DMS53 (cell line): ENCODE measurements at places on chromosomes 1 and 21.

DNA sequence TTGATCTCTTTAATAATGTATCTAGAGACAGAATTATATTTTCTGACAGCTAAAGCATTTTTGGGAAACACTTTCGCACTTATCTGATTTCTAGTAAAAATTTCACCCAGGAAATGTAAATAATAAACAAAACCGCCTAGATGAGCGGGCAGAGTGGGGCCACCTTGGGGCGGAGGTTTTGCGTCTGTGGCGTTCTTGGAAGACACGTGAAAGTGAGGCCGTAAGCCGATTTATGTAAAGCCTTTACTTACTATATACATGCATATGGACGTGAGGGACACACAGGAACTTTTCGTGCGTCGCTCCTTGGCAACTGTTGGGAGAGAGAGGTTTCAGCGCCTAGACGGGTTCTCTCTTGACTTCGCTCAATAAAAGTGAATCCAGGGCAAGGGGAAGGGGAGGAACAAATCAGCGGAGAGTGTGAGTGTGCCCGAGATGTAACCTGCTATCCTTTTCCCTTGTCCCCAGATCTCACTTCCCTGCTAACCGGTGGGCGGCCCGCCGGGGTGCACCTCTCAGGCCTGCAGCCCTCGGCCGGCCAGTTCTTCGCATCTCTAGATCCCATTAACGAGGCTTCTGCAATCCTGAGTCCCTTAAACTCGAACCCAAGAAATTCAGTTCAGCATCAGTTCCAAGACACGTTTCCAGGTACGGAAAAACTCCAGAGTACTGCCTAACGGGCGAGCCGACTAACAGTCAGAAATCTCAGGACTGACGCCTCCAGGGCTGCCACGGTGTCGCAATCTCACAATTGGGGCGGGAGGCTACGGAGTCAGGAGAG is 1.7 kb downstream of the HLX start:
- DNase-seq, result peak; percentile 62

DNA sequence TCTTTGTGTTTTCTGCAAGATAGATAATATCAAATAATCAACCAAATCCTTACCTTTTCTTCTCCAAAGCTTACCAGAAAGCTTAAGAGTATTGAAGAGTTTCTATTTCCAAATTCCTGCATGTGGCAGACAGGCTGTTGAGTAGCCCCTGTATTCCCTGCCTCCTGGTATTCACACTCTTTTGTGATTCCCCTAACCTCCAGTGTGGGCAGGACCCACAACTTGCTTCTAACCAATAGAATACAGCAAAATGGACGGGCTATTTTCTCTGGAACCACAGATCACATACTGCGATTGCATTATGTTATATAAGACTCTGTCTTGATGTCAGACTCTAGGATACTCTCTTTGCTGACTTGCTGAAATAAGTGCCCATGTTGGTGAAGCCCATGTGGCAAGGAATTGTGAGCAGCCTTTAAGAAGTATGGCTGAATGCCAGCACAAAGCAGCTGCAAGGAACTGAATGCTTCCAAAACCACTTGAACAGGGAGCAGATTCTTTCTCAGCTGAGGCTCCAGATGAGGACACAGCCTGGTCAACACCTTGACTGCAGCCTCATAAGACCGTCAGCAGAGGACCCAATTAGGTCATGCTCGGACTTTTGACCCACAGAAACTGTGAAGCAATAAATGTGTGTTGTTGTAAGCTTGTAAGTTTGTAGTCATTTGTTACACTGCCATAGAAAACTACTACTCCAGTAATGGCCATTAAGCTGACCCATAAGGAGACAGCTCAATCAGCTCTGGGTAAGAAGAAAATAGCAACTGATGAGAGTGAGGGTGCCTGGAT is 47.9 kb upstream of the PLXNA2 start:
- no peak for DNase-seq

DNA sequence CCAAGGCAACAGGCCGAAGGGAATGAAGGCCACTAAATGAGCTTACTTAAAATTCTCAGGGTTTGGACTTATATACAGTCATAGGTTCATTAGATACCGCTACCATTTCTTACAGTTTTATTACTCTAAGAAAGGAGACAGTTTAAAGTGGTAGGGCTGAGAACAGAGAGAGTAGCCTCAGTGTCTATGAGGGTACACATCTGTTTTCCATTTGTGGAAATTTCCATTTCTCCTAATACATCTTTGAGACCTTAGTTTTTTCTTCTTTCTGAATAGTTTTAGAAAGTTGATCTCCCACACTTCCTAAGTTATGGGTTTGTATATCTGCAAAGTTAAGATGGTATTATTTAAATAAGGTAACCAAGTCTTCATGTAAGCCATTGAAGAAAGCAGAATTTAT is 1279.1 kb downstream of the NCAM2 start:
- DNase-seq, result no peak

GRCh38 chr1:98839840-98840239 is 164.8 kb downstream of the PLPPR5 start:
- no peak for DNase-seq

- no peak for DNase-seq
Measured at GRCh38 chr1:48040154-48040553, 43.0 kb upstream of the TRABD2B start.

GRCh38 chr1:175090780-175091179 is 23.1 kb downstream of the TNN start:
- no peak for DNase-seq

DNA sequence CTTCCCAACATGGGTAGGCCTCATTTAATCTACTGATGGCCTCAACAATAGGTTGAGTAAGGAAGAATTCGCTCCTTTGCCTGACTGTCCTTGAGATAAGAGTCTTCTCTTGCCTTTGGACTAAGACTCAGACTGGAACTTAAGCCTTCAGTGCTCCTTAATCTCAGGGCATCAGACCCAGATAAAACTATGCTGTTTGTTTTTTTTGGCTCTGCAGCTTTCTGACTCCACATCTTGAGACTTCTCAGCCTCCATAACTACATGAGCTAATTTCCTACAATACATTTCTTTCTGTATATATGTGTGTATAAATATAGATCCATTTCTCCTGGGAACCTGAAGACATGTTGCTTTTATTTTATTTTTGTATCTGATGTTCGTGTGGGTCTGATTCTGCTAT is 1470.7 kb upstream of the PRMT6 start:
- DNase-seq, result no peak

DNA sequence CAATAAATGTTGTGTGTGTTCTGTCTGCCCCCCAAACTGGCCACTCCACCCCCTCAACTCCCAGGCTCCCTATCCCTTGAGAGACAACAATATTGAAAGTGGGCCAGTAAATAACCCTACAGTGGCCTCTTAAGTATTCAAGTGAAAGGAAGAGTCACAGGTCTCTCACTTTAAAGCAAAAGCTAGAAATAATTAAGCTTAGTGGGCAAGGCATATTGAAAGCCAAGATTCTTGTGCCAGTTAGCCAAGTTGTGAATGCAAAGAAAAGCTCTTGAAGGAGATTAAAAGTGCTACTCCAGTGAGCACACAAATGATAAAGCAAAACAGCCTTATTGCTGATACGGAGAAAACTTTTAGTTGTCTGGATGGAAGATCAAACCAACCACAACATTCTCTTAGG is 158.4 kb downstream of the GABPA start:
- DNase-seq, result no peak

- DNase-seq, result no peak
Measured at GRCh38 chr21:34201481-34201858, 128.1 kb downstream of the MRPS6 start.

GRCh38 chr1:110749960-110750359 is 75.2 kb upstream of the KCNA3 start:
- no peak for DNase-seq

GRCh38 chr1:32413507-32414185 is 19.4 kb upstream of the BSDC1 start:
- peak; percentile 92 for DNase-seq

DNA sequence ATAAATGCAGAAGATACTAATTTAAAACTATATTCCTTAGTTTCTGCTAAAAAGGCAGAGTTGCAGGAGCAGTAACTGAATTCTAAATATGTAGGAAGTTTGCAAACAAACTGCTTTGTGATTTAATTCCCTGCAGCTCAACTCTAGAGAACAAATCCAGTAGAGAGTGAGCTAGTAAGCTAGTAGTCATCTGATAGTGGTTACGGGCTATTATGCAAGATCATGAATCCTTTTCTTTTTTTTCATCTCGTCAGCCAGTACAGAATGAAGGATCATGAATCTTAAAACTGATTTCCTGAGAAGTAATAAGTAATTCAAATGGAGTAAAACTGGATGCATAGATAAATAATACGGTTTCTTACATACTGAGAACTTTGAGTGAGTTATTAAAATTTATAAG is 3.3 kb downstream of the DPH5 start:
- peak; percentile 75 for DNase-seq

GRCh38 chr1:172135978-172136610 is 284.4 kb upstream of the C1orf105 start:
- no peak for DNase-seq

- DNase-seq, result no peak
Measured at GRCh38 chr1:186063091-186063657, 311.9 kb downstream of the TPR start.

GRCh38 chr1:92136341-92136740 is 56.2 kb downstream of the BTBD8 start:
- no peak for DNase-seq

- DNase-seq, result peak; percentile 40
Measured at GRCh38 chr1:217139513-217139912, 416.3 kb upstream of the ESRRG start.

GRCh38 chr1:246792603-246793002 is 68.4 kb downstream of the SCCPDH start:
- DNase-seq, result no peak

DNA sequence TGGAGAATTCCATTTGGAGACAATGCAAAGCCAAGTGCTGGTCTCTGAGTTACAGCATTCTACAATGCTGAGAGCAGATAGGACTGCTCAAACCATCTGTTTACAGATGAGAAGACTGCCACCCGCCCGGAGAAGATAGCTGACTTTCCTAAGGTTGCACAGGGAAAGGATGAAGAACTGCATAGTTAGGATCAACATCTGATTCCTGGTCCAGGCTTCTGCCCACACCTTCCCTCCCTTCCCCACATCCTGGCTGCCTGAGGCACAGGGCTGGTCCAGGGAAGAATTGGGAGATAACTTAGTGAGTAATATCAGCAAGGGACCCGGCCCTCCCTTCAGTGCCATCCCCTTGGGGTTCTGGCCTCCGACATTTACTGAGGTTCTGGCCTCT is 2.0 kb downstream of the SERINC2 start:
- no peak for DNase-seq

GRCh38 chr1:106225403-106225802 is 831.1 kb upstream of the PRMT6 start:
- no peak for DNase-seq

- peak; percentile 81 for DNase-seq
Measured at GRCh38 chr1:101995984-101996745, 561 bp downstream of the OLFM3 start.

DNA sequence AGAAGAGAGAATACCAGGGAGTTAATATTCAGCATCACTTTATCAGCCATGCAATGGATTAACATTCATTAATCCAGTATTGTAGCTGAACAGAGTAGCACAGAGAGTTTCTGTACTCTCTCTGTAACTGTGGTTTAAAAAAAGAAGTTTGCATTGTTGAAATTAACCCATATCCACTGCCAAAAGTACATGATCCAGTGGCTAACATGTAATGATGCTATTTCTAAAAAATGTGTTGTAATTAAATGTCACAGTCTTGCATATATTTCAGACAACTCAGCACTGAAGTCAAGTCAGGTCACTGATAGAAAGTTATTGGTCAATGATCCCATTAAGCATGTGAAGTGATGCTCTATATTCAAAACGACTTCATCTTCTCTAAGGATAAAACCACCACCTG is 141.3 kb downstream of the NRIP1 start:
- no peak for DNase-seq

DNA sequence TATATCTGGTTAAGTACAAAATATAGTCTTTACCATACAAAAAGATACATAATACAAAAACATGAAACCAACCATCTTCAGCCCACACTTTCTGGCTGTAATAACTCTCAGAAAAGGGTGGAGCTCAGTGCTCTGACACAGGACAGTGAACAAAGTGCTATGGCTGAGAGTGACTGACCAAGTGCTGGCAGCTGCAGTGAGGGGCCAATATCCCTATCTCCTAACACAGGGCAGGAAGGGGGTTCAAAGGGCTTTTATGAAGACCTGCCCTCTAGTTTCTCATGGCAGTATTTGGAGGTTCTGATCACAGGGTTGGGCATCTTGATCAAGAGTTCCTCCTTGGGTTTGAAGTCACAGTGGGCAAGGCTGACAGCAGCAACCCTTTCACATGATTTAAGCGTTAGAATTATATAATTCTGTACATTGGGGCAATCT is 3.9 kb downstream of the TXNIP start:
- peak; percentile 44 for DNase-seq

GRCh38 chr1:204414016-204414415 is 2.4 kb upstream of the PPP1R15B start:
- no peak for DNase-seq

DNA sequence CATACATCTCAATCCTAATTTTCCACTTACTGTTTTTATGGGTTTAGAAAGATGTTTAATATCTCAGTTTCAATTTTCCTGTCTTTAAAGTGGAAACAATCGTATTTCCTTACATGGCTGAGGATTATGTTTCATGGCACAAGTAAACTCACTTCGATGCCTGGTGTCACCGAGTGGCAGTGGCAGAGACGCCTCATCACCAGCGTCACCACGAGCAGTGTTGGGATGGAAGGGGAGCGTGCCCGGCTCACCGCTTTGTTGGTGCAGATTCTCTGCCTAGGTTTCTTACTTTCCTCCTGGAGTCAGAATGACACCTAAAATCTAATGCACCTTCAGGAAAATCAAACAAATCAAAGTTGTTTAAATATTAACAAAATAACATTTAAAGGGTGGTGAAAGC is 48.2 kb upstream of the DIP2A start:
- DNase-seq, result no peak

- DNase-seq, result no peak
Measured at GRCh38 chr1:8343044-8343443, 25.1 kb downstream of the SLC45A1 start.

DNA sequence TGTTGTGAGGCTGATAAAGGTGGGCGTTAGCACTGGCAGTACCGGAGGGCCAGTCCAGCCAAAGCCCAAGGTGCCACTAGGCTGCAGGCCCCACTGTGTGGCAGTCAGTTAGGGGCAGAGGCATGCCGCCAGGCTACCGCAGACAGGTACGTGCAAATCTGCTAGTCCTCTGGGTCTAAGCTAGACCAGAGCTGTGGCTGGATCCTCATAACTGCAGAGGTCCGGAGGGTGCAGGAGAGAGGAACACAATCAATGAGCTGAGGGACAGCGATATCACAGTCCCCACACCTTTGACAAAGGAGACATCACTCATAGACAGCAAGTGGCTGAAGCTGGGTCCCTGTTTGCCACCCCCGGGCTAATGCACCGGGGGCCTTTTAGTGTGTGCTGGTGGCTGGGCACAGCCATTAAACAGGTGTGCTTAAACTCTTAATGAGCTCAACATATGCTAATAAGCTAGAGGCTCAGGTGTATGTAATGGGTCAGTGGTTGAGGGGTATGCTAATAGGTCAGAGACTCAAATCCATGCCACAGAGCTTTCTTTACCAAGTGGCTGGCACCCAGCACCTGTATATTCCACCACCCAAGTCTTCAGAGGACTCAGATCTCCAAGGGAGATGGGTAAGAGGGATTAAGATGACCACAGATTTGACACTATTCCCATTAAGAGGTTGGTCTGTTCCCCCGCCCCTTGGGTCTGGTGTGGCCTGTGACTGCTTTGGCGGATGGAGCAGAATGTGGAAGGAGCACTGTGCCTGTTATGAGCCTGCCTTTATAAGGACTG is 82.0 kb downstream of the GLIS1 start:
- DNase-seq, result no peak
